Stimulated activated CD4-positive, alpha-beta T cell treated with anti-CD3 and anti-CD28 coated beads, TNF-alpha, amount 100 ng/mL, for 24 hours (primary cell): ENCODE measurements at places on chromosomes 2 and 18.

DNA sequence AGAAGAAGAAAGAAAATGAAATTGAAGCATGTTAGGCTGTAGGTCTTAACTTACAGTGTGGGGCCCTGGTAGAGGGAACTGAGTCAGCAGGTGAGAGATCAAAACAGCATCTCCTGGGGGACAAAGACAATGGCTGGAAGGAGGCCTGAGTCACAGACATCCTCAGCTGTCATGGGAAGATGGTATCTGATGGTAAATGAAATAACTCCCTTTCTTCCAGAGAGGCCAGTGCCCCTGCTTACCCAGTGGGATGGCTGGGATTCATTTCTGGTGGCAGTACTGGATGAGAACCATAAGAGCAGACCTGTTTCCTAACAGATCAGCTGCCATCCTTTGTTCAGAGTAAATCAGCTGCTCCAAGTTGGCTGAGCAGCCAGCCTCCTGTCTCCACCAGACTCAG, 251.3 kb upstream of the EPAS1 start:
- no peak for DNase-seq

GRCh38 chr2:70103531-70104061, 16.3 kb downstream of the PCBP1 start:
- DNase-seq = no peak

GRCh38 chr2:84132370-84132769, 326.7 kb downstream of the SUCLG1 start:
- no peak for DNase-seq

- DNase-seq = no peak
Observed at GRCh38 chr2:201263779-201264178, 3.4 kb downstream of the CASP8 start.
